ENCODE measurements at places on chromosomes 7 and 10.

DNA sequence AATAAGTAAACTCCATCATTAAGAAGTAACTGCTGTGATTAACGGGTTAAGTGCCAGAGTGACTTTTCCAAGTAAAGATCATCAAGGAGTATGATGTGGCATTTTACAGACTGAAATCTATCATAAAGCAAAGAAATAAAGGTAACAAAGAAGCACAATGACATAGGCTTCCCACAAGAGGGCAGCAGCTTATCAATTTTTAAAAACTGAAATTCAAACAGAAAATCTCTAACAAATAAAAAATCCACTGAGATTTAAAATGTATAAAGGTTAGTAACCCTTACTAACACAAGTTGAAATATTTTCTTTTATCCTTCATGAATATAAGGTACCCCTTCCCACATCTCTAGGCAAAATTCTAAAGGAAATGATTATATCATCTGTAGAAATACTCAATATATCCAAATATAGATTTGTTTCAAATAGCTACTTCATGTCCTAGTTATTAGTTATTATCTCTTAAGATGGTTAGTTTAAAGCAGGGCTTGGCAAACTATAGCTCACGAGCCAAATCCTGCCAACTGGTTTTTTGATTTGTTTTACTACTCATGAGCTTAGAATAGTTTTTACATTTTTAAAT lies 29.2 kb downstream of the FAM3C start:
- DNase-seq: no peak

DNA sequence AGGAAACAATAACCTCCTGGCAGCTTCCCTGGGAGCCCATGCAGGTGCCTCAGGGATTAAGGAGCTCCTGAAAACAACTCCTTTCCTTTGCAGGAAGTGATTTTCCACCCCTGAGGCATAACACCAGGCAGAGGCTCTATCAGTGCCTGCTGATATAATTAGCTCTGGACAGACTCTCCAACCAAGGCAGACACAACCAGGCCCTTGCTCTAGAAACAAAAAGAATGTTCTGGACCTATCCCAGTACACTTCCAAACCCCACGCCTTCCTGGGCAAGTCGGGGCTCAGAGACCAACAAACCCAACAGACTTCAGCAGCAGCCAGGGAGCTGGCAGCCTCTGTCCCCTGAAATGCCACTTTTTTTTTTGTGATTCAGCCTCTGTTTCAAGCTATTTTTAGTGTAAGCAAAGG lies 247.1 kb downstream of the KCNMA1 start:
- DNase-seq: no peak

DNA sequence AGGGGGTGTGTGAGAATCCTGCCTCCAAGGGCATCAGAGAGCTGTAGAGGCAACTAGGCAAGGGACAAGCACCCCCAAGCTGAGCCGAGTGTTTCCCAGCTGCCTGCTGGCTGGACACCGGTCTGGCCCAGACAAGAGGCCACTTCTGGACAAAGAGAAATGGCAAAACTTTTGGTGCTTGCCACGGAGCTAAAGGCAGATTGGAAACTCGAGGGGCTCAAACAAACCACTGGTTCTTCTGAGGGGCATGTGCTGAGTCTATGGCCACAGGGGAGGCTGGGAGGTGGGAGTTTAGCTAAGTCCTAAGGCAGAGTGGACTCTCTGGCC lies 66.5 kb upstream of the INPP5A start:
- no peak for DNase-seq

DNA sequence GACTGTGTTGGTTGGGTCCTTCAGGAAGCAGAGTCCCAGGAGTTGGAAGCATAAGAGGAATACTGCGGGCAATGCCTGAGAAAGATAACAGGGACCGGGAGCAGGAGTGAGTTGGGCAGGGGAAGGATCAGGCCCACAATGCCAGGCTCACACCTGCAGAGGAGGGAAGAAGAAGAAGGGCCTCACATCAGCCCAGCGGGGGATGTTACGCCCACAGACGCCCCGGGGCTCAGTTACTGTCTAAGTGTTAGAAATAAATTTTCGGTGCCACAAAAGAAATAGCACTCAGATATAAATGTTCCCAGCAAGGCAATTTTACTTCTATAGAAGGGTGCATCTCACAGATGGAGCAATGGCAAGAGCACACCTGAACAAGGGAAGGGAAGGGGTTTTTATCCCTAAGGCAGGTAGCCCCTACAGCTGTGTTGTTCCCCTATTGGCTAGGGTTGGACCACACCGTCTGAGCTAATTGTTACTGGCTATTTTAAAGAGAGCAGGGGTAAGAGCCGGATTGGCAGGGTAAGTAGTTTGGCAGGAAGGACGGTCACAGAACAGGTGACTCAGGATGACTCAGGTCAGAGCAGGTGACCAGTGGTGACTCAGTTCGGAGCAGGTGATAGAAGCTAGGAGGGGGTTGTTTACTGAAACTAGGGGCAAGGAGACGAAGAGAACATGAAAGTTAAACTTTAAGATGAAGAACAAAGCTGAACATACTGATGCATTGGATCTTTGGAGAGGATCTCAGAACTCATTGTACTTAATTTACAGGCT lies at the start of gene NOS3:
TSS of gene NOS3 (plus strand) at position 602 of the 771 bp plus-strand sequence. CDS start 2,787 bp downstream, outside the sequence.
- DNase-seq: no peak

All from stimulated activated CD4-positive, alpha-beta T cell treated with anti-CD3 and anti-CD28 coated beads, Interleukin-12 subunit alpha, Interleukin-12 subunit beta, amount 100 ng/mL, for 24 hours (primary cell).